ENCODE measurements at places on chromosomes 1 and 21. TPM values are rescaled to one million over a fixed set of nuclear protein-coding genes. Genes with fewer than 3 reads are reported as not detected.

ACTL8 gene
- not detected for total RNA-seq

SDC3 gene
- 129 TPM for total RNA-seq

LINGO4 gene
- not detected for total RNA-seq

TAL1 gene
- total RNA-seq: 0.11 TPM

ARHGAP30 gene
- not detected for total RNA-seq

ESPN gene
- 1.7 TPM for total RNA-seq

FCRL3 gene
- not detected for total RNA-seq

TATDN3 gene
- total RNA-seq: 15.1 TPM

KRTAP21-2 gene
- not detected for total RNA-seq

AMY1B gene
- not detected for total RNA-seq

CHD5 gene
- 0.98 TPM for total RNA-seq

FAM78B gene
- total RNA-seq: 1.5 TPM

LENEP gene
- total RNA-seq: 1.9 TPM

RNU1-3 gene
- 3,042 TPM for total RNA-seq

EPHB2 gene
- 60.3 TPM for total RNA-seq

TLCD4 gene
- 0.89 TPM for total RNA-seq

TBX15 gene
- total RNA-seq: 3.2 TPM

NBPF11 gene
- 18.5 TPM for total RNA-seq

CD1E gene
- not detected for total RNA-seq

FCRL5 gene
- total RNA-seq: not detected

SAMSN1 gene
- not detected for total RNA-seq

CTNNBIP1 gene
- 75.5 TPM for total RNA-seq

NAXE gene
- 76.5 TPM for total RNA-seq

TAS1R1 gene
- not detected for total RNA-seq

USH2A gene
- total RNA-seq: 0.14 TPM

MYBPH gene
- not detected for total RNA-seq

CELA2A gene
- not detected for total RNA-seq

DPYD gene
- 5.9 TPM for total RNA-seq

IFI44 gene
- 0.47 TPM for total RNA-seq

ANKRD34A gene
- 1.2 TPM for total RNA-seq

CD34 gene
- 0.26 TPM for total RNA-seq

ANKRD65 gene
- 0.89 TPM for total RNA-seq

RGSL1 gene
- total RNA-seq: not detected

C1QC gene
- total RNA-seq: not detected

ADAM30 gene
- not detected for total RNA-seq

EPHA10 gene
- total RNA-seq: 0.77 TPM

KLHDC7A gene
- not detected for total RNA-seq

LRRC3 gene
- total RNA-seq: 10.1 TPM

DEGS1 gene
- 40.5 TPM for total RNA-seq

TMEM201 gene
- 41.4 TPM for total RNA-seq

LHX8 gene
- total RNA-seq: not detected

PDIK1L gene
- total RNA-seq: 22.8 TPM
